ENCODE measurements at places on chromosomes 5 and 9.
A peak's percentile ranks its signal among the peaks of the same experiment; 100 is the strongest.

GRCh38 chr9:19935422-19935821 is 146.6 kb upstream of the SLC24A2 start:
- DNase-seq, result no peak

GRCh38 chr9:109013679-109014607 is 644 bp upstream of the CTNNAL1 start:
- no peak for DNase-seq

GRCh38 chr5:135851186-135851914 is 16.9 kb downstream of the SLC25A48 start:
- DNase-seq, result no peak

DNA sequence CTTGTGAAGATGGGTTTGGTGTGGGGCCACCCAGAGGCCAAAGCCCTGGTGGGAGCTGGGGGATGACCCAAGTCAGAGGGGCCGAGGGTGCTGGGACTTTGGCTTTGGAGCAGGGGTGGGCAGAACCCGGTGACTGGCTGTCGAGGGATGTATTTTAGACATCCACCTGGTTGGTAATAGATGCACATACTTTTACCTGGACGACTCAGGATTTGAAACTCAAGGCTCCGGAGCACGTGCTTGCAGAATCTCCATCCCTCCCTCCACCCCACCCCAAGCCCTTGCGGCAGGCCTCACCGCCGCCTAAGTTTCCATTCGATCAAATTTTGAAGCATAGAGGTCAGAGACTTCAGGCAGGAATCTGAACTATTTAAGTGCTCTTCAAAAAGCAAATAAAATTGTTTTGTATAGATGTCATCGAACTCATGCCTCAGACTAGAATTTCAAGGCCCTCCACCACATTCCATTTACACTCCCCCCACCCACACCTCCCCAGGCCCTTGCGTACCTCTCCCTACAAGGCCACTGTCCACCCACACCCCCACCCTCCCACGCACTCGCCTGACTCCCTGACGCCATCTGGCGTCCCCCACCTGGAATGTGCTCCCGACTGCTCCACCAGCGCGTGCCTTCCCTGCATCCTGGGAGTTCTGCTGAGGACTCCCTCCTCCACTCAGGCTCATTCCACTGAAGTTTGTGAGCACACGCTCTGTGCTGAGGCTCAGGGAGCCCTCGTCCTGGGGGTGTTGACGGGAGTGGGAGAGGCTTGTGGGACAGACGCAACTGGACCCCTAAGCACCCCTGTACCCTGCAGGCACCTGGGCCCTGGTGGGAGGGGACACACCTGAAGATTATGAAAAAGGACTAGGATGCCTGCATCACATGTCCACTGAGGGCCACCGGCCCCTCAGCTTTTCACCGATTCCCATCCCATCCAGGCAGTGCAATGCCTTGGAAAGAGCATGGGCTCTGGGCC is 56.4 kb upstream of the RPL26L1 start:
- DNase-seq, result no peak

- DNase-seq, result no peak
Measured at GRCh38 chr5:2387634-2388325, 363.7 kb downstream of the IRX2 start.

GRCh38 chr5:37811866-37812265 is 28.0 kb downstream of the GDNF start:
- DNase-seq, result no peak

GRCh38 chr5:33257807-33258429 is 182.8 kb upstream of the TARS1 start:
- no peak for DNase-seq

DNA sequence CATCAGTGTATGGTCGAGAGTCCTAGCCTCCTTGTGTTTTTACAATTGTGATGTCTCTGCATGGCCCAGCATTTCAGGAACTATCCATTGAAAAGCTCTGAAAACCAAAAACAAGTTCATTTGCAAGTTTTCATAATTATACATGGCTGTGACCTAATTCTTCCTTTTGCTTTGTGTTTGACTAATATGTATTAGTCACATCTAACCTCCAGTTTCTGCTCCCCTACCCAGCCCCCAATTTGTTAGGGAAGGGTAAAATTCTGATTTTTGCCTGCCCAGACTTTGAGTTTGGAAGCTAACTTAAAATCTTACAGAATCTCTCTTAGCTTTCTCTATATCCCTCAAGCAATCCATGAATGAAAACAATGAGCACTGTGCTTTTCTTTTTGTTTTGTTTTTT is 128.2 kb upstream of the SEMA6A start:
- no peak for DNase-seq

GRCh38 chr5:148794275-148794674 is 32.1 kb upstream of the ADRB2 start:
- no peak for DNase-seq

DNA sequence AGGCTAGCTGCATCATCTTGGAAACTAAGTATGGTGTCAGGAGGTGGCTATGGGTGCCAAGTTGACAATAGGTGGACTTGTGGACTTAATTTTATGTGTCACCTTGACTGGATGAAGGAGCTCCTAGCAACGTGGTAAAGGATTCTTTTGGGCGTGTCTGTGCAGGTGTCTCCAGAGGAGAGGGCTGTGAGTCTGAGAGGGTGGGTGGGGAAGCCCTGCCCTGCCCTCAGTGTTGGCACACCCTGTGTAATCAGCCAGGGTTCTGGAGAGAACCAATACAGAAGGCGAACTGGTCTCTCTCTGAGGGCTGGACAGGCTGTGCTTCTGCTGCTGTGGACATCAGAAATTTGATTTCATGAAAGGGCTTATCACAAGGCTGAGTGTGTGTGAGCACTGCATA is 61.0 kb downstream of the GTF3C4 start:
- DNase-seq, result no peak

- DNase-seq, result no peak
Measured at GRCh38 chr5:152560512-152561137, 155.5 kb upstream of the NMUR2 start.

- no peak for DNase-seq
Measured at GRCh38 chr9:130523921-130524320, 55.5 kb upstream of the FUBP3 start.

DNA sequence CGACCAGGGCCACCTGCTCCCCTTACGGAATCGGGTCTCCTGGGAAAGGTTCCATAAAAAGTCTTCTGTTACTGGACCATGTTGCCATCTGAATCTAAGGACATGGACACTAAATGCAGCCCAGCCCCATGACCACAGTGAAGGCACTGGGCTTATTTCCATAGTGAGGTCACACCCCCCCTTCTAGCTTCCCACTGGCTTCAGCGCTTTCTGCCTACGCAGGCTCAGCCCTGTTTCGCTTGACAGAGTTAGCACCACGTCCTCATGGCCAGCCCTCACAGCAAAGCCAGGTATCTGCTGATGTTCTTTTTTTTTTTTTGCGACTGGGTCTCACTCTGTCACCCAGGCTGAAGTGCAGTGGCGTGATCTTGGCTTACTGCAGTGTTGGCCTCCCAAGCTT is 14.1 kb downstream of the UCK1 start:
- no peak for DNase-seq

- no peak for DNase-seq
Measured at GRCh38 chr5:61866930-61867329, 439.1 kb upstream of the KIF2A start.

DNA sequence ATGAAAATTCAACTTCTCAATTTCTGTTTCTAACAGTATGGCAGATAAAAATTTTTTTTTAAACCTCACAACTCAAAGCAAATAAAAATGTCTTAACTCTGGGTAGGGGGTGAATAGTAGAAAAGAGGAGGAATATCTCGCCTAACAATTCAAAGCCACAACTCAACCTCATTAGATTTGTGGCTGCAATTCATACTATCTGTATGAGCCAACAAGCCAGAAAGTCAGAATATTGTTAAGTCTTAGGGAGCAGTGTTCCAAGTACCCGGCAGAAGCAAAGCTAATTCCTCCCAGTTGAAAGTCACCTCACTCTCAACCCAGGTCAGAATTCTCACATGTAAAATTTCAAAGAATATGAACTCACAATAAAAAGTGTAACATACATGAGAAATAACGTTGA is 15.0 kb downstream of the PJA2 start:
- DNase-seq, result no peak

DNA sequence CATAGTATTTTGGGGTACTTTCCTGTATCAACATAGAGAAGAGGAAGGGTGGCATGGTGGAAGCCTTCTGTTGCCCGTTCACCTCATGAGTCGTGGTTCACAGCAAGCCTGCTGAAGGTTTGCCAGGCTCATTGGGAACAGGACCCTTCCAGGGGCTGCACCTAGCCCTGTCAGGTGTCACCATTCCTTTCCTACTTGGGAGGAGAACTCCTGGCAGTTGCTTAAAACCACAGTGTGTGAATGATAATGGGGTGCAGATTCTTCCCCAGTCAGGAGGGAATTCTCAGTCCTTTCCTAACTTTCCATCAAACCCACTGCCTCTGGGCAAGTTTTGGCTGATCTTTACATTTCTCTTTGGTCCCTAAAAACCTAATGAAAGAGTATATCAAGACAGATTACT is 99.4 kb upstream of the CTNND2 start:
- DNase-seq, result no peak

DNA sequence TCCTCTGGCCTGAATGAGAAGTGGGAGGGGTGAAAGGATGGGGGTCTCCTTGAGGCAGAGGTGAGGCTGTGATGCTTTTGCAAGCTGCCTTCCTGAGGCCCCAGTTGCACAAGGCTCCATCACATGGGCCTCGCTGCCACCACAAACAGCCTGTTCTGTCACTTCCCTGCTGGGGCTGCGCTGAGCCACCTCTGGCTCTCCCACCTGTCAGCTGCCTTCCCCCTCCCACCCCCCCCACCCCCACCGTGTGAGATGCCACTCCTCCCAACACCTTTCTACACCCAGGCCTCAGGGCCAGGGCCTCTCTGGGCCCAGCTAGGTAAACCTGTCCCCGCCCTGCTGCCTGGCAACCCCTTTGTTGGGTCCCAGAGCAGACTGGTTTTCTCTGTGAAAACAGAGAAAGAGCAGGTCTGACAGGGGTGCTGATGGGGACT is 4.5 kb upstream of the PDLIM4 start:
- DNase-seq, result no peak

- no peak for DNase-seq
Measured at GRCh38 chr5:124951661-124952060, 205.2 kb upstream of the ZNF608 start.

GRCh38 chr5:132813599-132814502 is 749 bp downstream of the SOWAHA start:
- DNase-seq, result peak; percentile 37

DNA sequence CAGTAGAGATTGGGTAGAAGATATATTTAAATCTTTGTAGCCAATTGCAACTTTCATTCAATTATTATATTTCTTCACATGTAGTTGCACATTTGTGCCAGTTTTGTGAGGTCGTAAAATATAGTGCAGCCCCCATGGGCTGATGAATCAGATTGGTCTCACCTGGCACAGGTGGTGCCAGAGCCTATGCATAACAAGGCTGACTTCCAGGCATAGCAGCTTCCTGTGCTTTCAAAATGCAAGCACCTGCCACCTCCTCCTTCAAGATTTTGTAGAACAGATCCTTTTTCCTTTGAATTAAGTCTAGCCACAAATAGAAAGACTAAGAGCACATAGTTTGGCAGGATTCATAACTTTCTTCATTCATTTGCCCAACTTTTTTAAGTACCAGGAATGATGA is 87.1 kb downstream of the STARD4 start:
- no peak for DNase-seq

DNA sequence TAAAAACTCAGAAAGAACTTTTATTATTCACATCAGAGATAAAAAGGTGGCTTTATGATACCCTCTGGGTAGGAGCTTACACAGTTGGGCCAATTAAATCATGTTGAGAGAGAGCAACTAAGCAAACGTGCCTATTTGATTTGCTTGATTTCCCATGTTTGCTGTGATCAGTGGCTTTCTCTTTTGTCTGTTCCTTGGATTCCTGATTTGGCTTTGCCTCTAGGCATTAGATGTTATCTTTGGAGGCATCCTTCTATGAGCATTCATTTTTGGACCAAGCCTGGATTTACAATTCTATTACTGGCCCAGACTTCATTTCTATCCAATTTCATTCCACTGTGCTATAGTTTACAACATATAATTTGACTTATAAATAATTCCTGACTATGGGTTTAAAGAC is 35.9 kb downstream of the VCAN start:
- DNase-seq, result no peak

- DNase-seq, result no peak
Measured at GRCh38 chr9:137433916-137434431, 7.2 kb downstream of the ENTPD8 start.

- DNase-seq, result no peak
Measured at GRCh38 chr9:19551124-19551929, 142.5 kb downstream of the ACER2 start.

DNA sequence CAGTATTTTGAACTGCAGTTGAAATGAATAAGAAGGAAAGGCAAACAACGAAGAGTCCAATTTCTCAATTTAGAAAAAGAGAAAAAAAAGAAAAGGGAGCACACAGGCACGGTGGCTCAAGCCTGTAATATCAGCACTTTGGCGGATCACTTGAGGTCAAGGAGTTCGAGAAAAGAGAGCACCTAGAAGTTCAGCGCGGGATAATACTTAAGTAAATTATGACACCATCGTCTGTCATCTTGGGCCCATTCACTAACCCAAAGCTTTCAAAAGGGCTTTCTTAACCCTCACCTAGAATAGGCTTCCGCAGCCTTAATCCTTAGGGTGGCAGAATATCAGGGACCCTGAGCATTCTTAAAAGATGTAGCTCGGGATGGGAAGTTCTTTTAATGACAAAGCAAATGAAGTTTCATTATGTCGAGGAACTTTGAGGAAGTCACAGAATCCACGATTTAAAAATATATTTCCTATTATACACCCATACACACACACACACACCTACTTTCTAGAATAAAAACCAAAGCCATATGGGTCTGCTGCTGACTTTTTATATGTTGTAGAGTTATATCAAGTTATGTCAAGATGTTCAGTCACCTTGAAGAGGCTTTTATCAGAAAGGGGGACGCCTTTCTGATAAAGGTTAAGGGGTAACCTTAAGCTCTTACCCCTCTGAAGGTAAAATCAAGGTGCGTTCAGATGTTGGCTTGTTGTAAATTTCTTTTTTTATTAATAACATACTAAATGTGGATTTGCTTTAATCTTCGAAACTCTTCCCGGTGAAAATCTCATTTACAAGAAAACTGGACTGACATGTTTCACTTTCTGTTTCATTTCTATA is 602 bp upstream of the CD274 start:
- no peak for DNase-seq

DNA sequence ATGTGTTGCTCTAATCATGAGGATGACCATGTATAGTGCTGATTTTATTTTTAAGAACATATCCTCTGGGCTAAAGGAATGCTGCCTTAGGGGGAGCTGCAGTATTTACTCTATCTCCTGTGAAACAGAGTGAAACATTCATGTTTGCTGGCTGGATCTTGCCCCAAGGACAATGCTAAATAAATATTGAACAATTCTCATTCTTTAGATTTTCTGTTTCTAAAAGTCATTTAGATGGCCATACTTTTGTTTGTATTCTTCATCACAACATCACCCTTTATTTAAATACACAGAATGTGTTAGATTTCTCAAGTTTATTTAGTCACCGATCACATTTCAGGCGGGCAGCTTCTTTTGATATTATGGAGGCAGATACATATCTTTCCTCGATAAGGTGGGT is 103.3 kb downstream of the ARHGEF28 start:
- no peak for DNase-seq

GRCh38 chr9:101460965-101461364 is 25.4 kb upstream of the ALDOB start:
- DNase-seq, result no peak

Measured in naive thymus-derived CD8-positive, alpha-beta T cell (primary cell).